Globus pallidus (tissue), 1 donor: ENCODE measurements at places on chromosomes 2 and 18.

GRCh38 chr18:51651761-51652160, 454.3 kb upstream of the MEX3C start:
- DNase-seq, result no peak

GRCh38 chr2:209002054-209002453, 421.8 kb upstream of the MAP2 start:
- no peak for DNase-seq

GRCh38 chr2:25168256-25169072, at the start of gene POMC:
POMC (minus strand) TSS chr2:25168580; CDS start chr2:25164772, 3,808 bp downstream.
- DNase-seq, result no peak

GRCh38 chr18:28109781-28110560, 67.0 kb downstream of the CDH2 start:
- peak; percentile 41 for DNase-seq

GRCh38 chr2:17544256-17544655, 3.8 kb downstream of the VSNL1 start:
- DNase-seq, result no peak

DNA sequence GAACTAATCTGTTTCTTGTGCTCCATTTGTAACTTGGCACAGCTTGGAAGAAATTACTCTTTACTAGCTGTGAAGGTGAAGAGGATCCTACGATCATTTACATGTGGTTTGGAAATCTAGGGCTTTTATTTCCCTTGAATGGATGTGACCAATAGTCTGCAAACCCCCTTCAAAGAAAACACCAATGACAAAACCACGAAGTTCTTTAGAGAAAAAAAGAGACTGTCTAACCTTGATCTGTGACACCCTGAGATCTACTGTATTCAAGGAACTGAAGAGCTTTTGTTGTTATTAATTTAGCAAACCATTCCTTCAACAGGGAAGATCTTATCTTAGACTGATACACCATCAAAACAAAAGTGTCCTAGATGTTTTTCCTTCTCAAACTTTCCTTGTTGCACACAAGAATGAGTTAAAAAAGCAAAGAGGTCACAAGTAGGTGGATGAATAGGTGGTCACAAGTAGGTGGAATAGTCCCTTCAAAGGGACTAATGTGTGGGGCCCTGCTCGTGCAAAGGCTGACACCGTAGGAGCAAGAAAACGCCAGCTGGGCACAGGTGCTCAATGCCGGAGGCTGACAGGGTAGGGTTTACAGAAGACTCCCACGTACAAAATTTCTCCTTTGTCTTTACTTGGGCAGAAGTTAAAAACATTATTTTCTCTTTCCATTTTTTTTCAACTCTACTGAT, 95.6 kb upstream of the ITGB6 start:
- DNase-seq, result no peak

GRCh38 chr2:67996772-67997527, 65.9 kb downstream of the C1D start:
- DNase-seq, result no peak

DNA sequence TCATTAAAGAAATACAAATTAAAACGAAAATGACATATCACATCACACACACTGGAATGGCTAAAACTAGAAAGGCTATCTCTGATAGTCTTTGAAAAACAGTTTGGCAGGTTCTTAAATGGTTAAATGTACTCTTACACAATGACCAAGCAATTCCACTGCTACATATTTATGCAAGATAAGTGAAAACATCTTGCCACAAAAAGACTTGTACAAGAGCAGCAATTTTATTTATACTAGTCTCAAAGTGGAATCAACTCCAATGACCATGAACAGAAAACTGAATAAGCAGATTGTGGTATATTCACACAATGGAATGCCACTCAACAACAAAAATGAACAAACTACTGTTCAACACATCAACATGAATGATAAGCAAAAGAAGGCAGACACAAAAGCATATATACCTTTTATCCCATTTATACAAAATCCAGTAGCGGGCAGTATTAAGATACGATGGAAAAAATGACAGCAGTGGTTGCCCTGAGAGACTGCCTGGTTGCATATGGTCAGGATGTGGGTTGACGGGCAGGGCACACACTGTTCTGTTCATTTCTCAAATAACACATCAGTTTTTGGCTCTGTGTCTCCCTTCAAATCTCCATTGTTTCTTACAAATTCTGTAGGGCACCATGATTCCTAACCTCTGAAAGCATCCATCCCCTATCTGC, 25.4 kb downstream of the SP100 start:
- DNase-seq, result no peak

GRCh38 chr2:223418131-223418530, 184.0 kb downstream of the SCG2 start:
- no peak for DNase-seq

- no peak for DNase-seq
Observed at GRCh38 chr2:192657362-192657761, 462.6 kb upstream of the TMEFF2 start.

DNA sequence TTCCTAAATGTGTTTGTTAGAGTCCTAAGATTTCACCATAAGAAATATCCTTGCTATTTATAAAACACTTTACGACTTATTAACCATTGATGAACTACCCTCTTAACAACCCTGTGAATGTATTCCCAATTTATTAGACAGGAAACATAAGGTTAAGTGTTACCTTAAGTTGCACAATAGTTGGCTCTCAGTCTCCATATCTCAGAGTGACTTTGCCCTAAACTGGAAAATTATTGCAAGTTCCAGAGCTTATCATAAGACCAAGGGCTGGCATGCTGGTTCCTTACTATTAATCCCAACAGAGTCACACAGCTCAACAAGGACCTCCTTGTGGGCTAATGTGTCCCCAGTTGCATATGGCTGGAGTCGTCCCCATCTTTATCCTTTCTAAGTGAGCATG, 165.8 kb downstream of the INSIG2 start:
- no peak for DNase-seq

- no peak for DNase-seq
Observed at GRCh38 chr2:165594231-165594934, 124.9 kb downstream of the CSRNP3 start.

DNA sequence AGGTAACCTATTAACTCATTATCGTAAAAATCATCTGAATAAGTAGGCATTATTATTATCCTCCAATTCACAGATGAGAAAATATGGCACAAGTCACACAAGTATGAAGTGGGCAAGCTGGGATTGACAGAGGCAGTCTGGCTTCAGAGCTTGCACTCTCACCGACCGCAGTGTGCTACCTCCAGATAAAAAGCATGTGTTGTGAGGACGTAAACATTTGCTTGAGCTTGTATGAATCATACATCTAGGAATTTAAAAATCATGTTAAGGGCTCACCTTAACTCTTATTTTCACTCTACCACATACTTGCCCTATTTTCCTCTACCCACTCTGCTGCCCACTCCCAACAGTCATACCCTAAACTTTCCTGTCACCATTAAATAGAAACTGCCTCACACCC, 65.3 kb upstream of the AMMECR1L start:
- DNase-seq, result no peak

DNA sequence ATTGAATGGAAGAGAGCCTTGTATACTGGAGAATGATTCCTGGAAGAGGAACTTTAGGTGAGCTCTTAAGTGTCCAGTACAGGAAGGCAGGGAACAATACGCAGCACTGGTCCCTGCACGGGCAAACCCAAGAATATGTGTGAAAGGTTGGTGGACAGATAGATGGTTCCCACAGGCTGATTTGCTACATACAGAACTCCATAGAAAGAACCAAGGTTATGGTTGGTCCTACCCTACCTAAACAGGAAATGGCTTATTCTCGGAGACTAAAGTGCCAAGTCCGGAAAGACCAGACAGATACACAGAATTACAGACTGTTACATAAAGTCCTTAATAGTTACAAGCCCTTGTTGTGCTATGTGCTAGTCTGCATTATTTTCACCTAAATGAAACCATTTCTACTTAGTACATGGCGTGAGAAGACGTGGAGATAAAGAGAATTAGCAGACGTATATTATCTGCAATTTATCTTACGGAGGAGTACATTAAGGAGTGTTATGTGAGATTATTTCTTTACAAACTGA, 1.2 kb downstream of the REV1 start:
- DNase-seq, result no peak

- peak; percentile 96 for DNase-seq
Observed at GRCh38 chr18:57915865-57916582, 112.9 kb upstream of the ATP8B1 start.

DNA sequence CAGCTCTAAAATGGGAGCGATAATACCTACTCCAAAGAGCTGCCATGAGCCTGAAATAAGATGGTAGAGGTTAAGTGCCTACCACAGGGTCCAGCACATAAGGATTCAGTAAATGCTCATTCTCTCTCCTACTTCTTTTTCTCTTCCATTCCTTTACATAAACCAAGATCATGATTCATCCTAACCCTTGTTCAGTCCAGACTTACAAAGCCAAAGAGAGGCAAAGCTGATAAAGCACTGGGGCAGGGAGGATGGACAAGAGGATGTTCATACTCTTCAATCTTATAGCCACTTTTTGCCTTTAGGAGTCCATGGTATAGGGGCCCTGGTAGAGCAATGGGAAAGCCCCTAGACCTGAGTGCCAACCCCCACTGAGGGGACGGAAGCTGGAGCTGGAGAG, 75.6 kb upstream of the PKDCC start:
- no peak for DNase-seq

- no peak for DNase-seq
Observed at GRCh38 chr18:34802959-34803358, 92.9 kb downstream of the DTNA start.

DNA sequence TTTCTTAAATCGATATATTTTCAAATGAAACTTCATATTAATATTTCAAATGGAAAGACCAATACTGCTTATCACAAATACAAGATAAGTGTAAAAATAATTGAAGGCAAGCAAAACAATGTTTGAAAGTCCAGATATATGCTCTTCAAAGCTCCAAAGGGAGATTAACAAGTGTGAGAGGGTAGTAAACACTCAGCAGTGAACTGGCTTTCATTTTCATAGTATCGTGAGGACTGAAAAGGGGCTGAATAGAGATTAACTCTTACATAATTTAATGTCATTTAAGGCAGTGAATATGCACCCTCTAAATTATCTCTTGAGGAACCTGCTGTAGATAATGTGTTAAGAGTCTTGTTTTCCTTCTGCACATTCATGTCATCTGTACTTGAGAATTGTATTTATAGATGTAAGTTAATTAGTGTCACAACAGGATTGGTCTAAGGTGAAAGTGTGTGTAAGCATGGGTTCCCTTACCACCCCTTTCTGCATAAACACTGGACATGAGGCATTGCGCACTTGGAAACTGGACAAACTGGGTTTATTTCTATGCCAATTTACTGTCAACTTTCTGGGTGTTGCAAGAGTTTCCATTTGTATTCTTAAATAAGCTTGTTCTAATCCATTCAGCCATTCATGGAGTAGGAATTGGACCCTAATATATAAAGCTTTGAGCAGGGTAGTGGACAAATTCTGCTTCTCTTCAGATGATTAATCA, 76.7 kb upstream of the SESTD1 start:
- no peak for DNase-seq

DNA sequence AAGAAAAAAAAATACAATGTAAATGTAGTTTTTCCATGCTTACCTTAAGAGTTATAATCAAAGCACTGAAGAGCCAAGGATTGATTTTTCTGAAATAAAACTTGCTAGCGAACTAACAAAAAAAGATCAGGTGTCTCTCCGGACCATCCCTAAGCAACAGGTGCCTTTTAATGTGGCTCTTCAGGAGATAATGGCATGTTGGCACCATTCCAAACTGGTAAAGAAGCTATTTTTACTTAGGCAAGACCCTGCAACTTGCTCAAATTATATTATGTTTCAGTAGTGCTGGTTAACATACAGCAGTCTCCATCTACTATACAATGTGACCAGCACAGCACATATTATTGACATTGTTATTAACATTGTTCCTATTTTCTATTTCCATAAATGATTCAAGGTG, 2.3 kb upstream of the GCC2 start:
- DNase-seq, result no peak

- no peak for DNase-seq
Observed at GRCh38 chr2:21330786-21331391, 207.1 kb downstream of the TDRD15 start.

GRCh38 chr2:54204476-54204875, 51.6 kb downstream of the TSPYL6 start:
- DNase-seq, result no peak

DNA sequence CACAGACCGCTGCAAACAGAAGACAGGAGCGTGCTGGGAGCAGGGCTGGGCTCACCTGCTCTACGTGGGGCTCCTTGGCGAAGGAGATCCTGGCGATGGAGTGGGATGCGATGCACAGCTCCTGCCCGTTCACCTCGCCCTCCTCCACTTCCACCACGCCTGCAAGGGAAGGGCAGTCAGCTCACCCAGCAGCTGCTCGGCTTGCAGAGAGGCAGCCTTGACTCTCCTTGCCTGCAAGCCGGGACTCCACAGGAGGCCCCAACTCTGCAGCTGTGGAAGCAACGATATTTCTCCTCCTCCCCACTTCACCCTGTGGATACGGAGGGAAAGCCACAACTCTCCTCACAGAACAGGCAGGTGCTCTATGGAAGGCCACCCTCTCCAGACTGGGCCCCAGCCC, 35.1 kb downstream of the THAP4 start:
- DNase-seq, result no peak

GRCh38 chr18:55229682-55230081, 270.4 kb upstream of the CCDC68 start:
- DNase-seq, result no peak

DNA sequence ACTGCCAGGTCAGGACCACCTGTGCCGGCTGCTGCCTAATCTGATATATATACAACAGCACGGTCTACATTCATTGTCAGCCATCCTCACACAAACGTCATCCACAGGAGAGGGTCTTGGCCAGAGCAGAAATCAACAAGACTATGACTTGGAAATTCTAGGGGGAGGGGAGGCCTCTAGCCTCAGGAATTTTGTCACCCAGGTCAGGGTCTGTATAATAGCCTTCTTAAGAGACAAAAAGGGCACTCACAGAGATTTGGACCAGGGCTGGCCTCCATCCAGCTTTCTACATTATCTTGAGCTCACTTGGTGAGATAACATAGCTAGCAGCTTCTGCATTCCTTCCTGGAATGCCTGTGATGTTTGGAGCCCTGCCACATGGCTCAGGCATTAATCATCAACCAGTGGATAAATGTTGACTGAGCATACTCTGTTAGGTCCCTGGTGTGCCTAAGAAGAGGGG, 50.4 kb upstream of the CTIF start:
- no peak for DNase-seq

DNA sequence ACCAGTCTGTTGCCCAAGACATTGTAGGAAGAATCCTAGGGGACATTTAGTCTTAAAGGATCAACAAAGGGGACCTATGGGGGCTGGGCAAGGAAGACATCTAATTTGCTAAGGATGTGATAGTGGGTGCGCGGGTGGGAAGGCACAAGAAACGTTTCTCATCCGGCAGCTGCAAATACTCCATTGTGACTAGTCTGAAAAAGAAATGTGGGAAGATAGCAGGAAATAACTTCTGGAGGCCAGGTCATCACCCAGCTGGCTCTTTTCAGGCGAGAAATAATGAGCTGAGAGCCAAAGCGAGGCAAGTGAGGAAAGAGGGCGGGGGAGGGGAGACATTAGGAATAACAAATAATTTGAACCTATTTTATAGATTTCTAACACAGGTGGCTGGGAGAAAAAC, 70.3 kb upstream of the NCK2 start:
- no peak for DNase-seq
